Stimulated activated CD4-positive, alpha-beta T cell treated with anti-CD3 and anti-CD28 coated beads, Interleukin-1b, Interleukin-23, amount 100 ng/mL, for 4 hours (primary cell): ENCODE measurements at places on chromosomes 6 and 20.
A peak's percentile ranks its signal among the peaks of the same experiment; 100 is the strongest.

DNA sequence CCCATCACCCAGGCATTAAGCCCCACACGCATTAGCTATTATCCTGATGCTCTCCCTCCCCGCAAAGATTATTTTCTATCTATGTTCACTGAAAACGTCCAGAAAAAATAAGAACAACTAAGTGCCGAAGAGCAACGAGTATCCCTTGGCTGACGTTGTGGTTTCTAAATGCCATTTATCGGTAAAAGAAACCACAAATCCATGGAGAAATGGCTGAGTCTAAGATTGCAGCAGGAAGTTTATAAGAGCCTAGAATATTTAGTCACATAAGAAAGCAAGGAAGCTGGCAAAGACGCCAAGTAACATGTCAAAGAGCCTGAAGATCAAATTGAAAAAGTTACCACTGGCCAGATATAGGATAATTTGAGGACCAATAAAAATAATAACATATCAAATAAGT, 18.1 kb upstream of the NOX3 start:
- DNase-seq, result no peak

GRCh38 chr6:129634411-129635230, 75.4 kb downstream of the ARHGAP18 start:
- DNase-seq, result no peak

GRCh38 chr6:51738614-51739013, 348.8 kb downstream of the PKHD1 start:
- no peak for DNase-seq

- no peak for DNase-seq
These were observed 126.8 kb downstream of the SNX5 start for GRCh38 chr20:17841751-17842215.

DNA sequence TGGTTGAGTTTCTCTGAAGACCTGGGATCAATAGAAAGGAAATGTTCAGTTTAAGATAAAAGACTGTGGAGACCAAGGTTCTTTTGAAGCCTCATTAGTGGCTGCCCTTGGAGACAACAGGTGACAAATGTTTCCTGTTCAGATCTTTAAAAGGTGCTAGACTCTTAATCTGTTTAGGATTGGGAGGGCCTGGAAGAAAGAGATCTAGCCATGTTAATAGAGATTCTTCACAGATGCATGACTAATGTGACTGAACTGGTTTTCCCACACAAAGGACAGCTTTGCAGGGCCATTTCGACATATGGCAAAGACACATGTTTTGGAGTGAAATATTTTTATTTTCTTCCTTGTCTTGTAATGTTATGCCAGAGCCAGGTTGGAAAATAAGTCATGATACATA, 82.2 kb downstream of the WDR27 start:
- no peak for DNase-seq

- DNase-seq, result no peak
These were observed 5.0 kb downstream of the SEMG1 start for GRCh38 chr20:45211569-45212474.

DNA sequence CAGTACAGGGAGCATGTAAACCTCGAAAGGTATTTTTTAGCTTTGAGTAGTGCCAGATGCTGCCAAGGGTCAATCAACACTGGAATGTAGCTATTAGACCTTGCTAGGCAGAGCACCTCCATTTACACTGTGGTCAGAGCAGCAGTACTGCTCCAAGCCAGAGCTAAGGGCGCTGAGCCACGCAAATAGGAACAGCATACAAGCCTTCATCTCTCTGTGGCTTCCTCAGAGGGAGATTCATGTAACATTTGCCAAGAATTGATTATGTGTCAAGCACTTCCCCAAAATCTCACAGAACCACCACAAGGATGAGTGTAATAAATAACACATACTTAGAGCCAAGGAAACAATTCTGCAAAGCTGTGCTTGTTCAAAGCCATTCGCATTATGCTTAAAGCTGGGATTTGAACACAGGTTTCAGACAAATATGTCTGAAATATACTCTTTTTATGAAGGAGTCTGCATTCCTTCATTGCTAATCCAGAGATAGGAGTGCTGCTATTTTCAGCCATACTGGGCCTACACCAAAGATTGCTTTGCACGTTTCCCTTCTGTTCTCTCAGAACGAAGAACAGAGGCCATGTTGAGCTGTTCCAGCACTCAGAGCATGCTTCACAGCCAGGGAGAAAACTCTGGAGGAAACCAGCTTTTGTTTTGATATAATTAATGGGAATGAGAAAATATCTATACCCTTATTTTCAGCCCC, 97.7 kb downstream of the SLC16A10 start:
- no peak for DNase-seq

GRCh38 chr20:64100946-64101688, 6.2 kb downstream of the NPBWR2 start:
- no peak for DNase-seq

- DNase-seq, result no peak
These were observed 149.6 kb downstream of the CDH26 start for GRCh38 chr20:60107621-60108390.

- no peak for DNase-seq
These were observed 20.3 kb downstream of the CCDC170 start for GRCh38 chr6:151514000-151514730.

DNA sequence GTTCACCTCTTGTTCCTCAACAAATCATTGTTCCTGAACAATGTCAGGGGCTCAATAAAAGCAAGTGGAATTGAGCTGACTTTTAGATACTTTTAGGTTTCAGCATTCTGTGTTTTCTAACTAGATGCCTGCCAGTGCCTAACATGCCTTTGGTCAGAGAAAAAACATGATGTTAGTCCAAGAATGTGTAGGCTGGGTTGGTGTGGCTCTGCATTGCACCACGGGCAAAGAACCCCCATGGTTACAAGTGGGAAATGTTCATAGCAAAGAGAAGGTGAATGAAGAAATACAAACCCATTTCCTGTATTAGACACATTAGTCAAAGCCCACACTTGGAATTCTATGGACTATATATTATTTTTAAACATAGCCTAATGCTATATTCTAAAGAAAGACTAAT, 193.3 kb downstream of the TMEM200A start:
- DNase-seq, result no peak

DNA sequence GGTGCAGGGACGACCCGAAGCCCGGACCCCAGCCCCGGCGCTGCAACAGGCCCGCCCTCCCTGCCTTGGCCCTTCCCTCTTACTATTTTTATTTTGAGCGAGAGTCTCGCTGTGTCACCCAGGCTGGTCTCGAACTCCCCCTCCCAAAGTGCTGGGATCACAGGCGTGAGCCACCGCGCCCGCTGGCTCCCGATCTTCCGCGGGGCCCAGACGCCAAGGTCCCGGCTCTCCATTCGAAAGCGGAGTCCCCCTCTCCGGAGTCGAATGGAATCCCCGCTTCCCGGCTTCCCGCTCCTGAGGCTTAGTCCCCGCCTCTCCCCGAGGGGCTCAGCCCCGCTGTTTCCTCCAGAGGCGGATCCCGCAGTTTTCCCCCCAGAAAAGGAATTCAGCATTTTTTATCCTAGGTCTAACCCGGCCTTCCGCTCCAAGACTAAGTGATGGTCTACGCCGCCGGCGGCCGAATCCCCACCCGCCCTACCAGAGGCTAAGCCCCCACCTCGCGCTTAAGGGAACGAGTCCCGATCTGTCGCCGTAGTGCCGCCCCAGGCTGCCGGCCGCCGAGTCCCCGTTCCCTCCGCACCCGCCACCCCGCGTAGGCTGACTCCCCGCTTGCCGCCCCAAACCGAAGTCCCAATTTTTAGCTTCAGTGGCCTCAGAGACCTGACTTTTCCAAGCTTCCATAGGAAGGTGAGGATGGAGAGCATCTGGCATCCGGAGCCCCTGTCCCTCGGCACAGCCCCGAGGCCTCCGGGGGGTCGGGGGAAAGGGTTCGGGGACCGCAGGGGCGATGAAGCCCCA, 11.5 kb upstream of the TMC2 start:
- DNase-seq, result peak; percentile 37

DNA sequence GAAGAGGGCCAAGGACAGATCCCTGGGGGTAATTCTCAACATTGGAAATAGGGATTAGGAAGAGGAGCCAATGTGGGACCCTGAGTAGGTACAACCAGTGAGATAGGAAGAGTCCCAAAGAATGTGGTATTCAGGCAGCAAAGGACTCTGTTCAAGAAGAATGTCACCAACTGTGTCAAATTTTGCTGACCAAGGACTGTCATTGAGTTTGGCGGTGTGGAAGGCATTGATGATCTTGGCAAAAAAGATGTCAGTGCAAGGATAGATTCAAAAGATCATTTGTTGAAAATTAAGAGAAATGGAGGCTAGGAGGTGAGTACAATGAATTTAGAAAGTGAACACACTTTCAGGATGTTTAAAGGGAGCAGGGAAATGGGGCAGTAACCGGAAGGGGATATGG, 82.4 kb upstream of the SUPT3H start:
- no peak for DNase-seq

DNA sequence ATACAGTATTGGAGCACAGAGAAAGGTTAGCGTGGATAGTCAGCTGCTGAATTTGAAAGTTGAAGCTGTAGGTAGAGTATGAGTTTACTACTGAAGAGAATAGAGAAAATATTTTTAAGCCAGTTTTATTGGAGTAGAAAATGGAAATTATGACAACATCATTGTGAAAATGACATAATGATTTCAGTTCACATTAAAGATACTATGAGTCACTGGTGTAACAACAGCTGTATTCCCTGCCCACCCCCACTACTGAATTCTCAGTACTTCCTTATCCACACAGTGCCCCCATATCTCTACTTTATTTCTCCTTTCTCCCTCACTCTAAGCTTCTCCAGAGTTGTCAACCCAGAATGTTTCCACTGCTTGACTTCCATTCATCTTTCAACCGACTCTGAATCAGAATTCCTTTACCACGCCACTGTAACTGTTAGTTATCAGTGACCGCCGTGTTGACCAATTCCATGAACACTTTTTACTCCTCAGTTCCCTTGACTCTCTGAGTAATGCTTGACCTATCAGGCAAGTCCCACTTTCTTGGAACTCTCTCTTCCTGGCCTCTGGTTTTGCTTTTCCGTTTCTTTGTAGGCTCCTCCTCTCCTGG, 139.6 kb downstream of the AIG1 start:
- DNase-seq, result no peak

DNA sequence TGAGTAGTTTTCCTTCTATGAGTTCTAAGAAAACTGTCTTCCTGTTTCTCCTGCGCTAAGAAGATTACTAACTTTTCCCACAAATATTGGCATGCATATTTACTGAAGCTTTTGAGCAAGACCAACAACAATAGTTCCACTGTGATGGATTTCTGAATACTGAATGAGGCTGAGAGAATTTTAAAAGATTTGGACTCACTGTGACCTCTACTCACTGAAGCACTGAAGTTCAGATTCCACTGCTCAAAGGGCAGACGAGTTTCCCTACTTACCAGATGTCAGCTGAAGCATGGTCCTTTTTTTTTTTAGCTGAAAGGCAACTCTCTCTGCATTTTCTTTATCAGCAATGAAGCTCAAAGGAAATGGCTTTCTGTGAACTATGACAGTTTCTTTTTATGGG, 718.5 kb downstream of the RFPL4B start:
- DNase-seq, result no peak
